ENCODE measurements at places on chromosomes 12 and 14. TPM values are rescaled to one million over a fixed set of nuclear protein-coding genes. Genes with fewer than 3 reads are reported as not detected.

Gene PSMC1
- total RNA-seq: 146 TPM

Gene MYF5
- total RNA-seq: not detected

Gene SLC35E3
- total RNA-seq: 3.8 TPM

Gene KANSL2
- 41.4 TPM for total RNA-seq

Gene TAS2R10
- total RNA-seq: 0.10 TPM

Gene DPF3
- total RNA-seq: 0.55 TPM

Gene MAP3K9
- 12.6 TPM for total RNA-seq

Gene MUCL1
- not detected for total RNA-seq

Gene TBPL2
- not detected for total RNA-seq

Gene TGM1
- total RNA-seq: 0.21 TPM

Gene CRY1
- total RNA-seq: 44.9 TPM

Gene LTBP2
- 1.3 TPM for total RNA-seq

Gene CAPZA3
- not detected for total RNA-seq

Gene C1R
- total RNA-seq: 8.2 TPM

- DNase-seq: no peak
These were observed 43.0 kb upstream of the BDKRB2 start for GRCh38 chr14:96161636-96162035.

DNA sequence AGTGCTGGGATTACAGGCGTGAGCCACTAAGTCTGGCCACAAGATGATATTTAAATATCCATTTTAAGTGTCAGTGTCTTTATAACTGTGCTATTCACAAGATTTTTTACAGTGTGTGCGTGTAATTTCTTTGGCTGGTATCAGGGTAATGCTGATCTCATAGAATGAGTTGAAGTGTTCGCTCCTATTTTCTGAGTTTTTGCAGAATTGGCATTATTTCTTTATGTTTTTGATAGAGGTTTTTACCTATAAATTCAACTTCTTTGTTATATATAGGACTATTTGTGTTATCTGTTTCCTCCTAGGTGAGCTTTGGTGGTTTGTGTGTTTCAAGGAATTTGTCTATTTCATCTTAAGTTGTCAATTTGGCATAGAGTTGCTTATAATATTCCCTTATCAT lies 45.6 kb downstream of the FOXN4 start:
- DNase-seq: no peak

GRCh38 chr12:29562110-29562804 lies 64.8 kb upstream of the OVCH1 start:
- no peak for DNase-seq

GRCh38 chr12:66679461-66680084 lies 697 bp upstream of the GRIP1 start:
- no peak for DNase-seq

GRCh38 chr12:2248901-2249381 lies 196.2 kb downstream of the CACNA1C start:
- DNase-seq: no peak

DNA sequence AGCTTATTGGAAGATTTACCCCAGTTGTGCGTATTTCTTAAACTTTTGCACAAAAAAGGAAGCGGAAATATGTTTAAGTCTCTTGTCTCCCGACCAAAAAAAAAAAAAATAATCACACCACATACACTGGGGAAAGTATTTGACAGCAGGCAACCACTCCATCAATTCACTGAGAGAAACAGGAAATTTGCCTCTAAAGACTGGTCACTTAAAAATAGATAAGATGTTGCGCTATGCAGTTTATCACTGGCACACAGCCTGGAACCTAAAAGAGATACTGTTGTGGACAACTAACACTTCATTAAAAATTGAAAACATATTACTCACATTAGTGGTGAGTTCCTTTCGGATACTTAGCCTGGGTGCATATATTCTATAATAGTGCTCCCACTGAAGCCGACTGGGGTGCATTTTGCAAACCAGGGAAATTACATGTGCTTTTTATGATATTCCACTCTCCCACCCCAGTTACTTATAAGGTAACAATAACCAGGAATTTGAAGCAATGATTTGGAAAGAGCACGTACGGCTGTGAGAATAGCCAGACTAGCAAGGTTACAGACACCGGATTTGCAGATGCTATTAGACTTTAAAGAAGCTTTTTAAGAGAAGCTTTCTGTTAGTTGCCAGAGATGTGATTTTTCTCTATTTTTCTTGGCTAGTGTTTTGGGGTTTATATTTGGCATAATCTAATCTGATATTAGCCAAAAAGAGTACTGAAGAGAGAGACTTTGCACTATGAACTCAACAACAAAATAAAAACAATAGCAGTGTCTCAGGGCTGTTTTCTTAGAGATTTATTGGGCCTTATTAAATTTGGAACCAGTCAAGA lies 311.5 kb downstream of the NOVA1 start:
- no peak for DNase-seq

DNA sequence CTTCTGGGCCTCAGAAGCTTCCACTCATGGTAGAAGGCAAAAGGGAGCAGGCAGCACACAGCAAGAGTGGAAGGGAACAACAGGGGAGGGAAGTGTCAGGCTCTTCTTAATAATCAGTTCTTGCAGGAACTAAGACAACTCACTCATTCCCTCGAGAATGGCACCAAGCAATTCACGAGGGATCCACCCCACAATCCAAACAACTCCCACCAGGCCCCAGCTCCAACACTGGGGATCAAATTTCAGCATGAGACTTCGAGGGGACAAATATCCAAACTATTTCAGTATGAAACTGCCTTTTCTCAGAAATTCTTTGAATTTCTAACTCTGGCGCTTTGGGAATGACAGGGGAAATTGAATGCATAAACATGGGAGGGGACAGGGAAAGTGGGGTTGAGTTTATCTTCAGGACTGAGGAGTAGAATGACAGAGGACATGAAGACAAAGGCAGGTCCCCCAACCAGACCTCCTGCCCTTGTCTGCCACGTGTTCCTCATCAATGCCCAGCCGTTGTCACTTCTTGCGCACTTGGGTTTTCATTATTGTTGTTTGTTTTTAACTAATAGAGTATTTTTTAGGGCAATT lies 24.6 kb upstream of the APOF start:
- DNase-seq: no peak

DNA sequence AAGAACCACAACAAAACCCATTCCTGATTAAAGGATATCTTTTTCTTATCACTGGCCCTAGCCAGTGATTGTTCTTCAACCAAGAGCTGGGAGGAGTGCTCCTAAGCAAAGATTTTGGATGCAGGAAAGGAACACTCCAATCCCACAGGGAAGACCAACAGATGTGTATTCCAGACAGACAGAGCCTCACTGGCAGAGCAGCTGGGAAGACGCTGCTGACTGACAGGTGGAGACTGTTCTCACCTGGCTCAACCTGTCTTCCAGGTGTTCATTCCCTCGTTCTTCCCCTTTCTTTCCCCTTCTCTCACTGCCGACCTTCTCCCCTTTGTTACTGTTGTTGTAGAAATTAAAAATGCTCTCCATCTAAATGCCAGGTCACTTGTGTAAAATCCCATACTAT lies 89.7 kb upstream of the CCDC198 start:
- DNase-seq: no peak

DNA sequence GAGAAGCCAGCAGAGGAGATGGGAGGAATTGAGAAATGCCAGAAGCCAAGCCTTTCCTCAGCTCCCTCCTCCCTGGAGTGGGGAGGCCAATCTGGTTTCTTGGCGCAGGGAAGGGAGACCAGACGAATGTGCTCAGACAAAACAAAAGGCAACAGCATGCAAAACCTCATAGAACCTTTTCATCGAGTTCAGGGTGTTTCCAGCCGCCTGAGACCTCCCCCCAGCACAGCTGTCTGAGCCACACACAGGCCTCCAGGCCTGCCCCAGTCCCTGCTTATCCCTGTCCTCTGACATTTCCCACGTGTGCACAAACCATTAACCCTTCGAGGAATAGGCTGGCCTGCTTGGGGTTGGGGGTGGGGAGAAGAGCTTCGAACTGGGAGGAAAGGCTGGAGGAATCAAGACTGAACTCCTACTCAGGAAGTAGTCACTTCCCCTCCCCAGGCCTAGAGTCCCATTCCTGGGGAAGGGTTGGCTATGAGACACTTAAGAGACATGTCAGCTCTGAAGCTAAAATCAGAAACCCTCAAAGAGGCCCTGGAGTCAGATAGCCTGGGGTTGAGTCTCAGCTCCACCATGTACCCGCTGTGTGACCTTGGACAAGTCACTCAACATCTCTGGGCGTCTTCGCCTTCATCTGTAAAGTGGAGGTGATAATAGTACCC lies 10.7 kb downstream of the TBX3 start:
- peak; percentile 82 for DNase-seq

DNA sequence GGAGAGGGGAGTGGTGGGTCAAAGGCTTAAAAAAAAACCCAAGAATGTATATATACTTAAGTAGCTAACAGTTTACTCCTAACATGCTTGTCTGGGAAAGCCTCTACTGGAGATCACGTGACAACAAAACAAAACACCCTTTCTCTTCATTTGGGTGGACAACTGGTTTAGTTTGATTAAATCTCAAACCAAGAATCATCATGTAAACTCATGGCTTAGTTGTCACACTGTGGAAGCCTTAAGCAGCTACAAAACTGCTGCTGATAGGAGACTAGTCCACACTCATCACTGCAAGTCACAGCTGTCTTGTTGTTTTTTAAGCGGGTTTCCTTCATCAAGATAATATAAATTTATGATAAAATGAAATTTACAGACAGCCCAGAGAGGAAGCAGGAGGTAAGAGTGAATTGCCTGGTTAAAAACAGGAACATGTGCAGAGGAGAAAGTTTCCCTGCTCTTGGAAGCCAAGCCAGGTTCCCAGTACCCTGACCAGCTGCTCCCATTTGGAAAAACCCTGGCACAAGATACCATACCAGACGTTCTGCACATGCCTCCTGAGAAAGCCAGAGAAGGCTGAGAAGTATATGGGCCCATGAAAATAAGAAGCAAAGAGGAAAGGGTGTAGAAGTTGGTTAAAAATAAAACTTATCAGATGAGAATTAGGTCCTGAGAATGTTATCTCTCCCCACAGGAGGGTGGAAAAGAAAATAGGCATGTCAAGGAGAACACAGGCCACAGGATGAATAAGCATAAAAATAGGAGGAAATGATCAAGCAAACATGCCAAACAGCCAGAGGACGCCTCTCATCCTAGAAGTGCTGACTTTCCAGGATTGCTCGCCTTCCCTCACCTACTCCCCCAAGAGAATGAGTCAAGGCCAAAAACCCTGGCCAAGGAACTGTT lies 34.0 kb downstream of the EGLN3 start:
- DNase-seq: no peak

- no peak for DNase-seq
These were observed 244.2 kb downstream of the CACNA1C start for GRCh38 chr12:2297004-2297403.

- DNase-seq: no peak
These were observed 205.4 kb downstream of the DAD1 start for GRCh38 chr14:22383515-22384166.

GRCh38 chr12:46267825-46268582 lies 839 bp downstream of the SLC38A1 start:
- peak; percentile 47 for DNase-seq

GRCh38 chr12:105257321-105257728 lies 21.4 kb upstream of the APPL2 start:
- DNase-seq: no peak

DNA sequence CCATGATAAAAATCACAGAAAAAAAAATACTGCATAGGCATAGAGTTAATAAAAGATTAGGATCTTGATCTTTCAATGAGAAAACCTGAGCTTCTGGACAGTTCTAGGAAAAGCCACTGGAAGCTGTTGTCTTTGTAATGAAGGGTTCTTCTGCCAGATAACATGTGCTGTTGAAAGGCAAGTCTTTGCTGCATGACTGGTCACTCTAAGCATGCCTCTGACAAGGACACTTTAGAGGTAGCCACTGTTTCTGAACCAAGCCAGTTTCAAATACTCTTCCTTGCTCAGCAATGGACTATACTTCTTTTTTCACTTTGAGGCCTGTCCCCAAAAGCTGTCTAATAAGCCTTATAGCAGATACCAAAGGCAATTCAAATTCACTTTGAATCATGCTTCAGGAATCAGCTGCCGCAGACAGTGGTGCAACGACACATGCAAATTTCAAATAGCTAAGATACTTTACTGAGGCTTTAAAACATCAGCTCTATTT lies 70.2 kb downstream of the BTG1 start:
- DNase-seq: no peak

GRCh38 chr12:113880326-113880725 lies 85.8 kb downstream of the RBM19 start:
- no peak for DNase-seq

DNA sequence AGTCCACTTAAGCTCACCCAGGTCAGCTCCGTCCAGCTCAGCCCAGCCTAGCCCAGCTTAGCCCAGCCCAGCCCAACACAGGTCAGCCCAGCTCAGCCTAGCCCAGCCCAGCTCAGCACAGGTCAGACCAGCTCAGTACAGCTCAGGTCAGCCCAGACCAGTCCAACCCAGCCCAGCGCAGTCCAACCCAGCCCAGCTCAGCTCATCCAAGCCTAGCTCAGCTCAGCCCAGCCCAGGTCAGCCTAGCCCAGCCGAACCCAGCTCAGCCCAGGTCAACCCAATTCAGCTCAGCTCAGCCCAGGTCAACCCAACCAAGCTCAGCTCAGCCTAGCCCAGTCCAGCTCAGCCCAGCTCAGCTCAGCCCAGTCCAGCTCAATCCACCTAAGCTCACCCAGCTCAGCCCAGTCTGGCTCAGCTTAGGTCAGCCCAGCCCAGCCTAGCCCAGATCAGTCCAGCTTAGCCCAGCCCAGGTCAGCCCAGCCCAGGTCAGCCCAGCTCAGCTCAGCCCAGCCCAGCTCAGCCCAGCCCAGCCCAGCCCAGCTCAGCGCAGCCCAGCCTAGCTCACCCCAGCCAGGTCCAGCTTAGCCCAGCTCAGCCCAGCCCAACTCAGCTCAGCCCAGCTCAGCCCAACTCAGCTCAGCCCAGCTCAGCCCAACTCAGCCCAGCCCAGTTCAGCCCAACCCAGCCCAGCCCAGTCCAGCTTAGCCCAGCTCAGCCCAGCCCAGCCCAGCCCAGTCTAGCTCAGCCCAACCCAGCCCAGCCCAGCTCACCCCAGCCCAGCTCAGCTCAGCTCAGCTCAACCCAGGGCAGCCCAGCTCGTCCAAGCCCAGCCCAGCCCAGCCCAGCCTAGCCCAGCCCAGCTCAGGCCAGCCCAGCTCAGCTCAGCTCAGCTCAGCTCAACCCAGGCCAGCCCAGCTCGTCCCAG lies 184.0 kb downstream of the TMEM121 start:
- DNase-seq: no peak

DNA sequence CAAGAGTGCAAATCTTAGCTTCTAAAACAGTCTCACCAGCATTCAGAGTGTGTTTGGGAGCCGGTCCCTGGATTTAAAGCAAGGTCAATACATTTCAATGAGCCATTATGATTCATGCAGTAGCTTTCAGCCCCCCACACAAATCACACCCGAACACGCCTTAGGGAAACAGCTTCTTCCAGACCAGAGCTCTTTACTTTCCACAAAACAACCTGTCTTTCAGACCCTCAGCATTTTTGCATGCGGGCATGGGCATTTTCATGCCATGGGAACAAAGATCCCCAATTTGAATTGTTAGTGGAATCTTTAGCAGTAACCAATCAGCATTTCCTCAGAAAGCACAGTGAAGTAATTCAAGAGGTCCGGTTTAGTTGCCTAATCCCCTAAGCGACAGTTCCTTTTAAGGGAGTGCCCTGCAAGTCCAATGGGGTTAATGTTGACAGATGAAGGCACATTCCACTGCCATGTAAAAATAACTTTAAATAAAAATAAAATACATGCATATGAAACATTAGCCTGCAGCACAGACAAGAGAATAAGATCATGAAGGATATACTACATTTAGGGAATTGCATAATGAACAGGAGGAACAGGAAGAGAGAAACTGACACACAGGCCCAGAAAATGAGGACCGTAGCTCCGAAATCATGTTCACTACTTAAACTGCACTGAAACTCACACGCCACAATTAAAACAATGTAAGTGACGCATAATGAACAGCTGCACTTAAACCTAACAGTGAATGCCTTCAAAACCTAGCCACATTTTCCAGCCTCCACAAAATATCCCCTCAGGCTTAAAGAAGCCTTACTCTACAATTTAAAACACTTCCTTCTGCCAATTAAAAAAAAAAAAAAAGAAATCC lies 4.0 kb downstream of the VPS37B start:
- peak; percentile 77 for DNase-seq

Measured in H7 (cell line).